ENCODE measurements at places on chromosomes 1 and 21.

DNA sequence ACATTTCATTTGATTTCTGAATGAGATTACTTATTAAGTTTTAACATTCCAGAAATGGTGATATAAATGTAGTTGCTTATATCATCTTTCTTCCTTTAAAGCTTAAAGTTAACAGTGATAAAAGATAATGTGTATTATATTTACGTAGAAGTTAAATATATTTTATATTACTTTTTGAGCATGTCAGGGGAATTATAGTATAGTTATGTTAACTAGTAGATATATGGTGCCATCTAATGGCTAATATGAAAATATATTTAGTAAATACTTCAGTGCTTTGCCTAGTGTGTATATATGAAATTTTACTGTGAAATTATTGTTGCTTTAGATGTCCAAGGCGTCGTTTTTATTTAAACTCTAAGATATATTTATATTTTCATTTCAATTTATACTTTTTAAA, 51.5 kb downstream of the SYT14 start:
- DNase-seq, result no peak
- H3K4me1 ChIP-seq, result peaks cover 30% of the 10 kb centered on the region
- H3K36me3 ChIP-seq, result no peaks in the 10 kb centered on the region
- H3K27ac ChIP-seq, result no peak overlapping the region
- H3K27me3 ChIP-seq, result no peaks in the 10 kb centered on the region

DNA sequence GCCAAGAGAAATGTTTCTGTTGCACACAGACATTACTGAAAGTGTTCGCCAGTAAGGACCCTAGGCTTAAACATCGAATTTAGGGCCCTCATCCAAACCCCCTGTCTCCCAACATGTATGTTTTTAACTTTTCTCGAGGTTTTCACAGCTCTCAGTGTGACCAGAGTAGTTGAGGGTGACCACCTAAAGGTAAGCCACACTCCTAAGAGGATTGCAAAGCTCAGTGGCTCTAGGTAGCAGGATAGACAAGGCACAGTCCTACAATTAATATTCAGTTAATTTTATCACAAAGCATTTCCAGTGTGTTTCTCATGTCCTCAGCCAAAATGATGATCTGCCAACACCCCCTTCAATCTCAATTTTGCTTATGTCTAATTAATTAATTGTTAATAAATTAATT, 695 bp upstream of the ALG14 start:
- no peaks in the 10 kb centered on the region for H3K27me3 ChIP-seq
- DNase-seq, result no peak
- H3K4me1 ChIP-seq, result peaks cover 7% of the 10 kb centered on the region
- H3K36me3 ChIP-seq, result no peaks in the 10 kb centered on the region
- H3K27ac ChIP-seq, result no peak overlapping the region

DNA sequence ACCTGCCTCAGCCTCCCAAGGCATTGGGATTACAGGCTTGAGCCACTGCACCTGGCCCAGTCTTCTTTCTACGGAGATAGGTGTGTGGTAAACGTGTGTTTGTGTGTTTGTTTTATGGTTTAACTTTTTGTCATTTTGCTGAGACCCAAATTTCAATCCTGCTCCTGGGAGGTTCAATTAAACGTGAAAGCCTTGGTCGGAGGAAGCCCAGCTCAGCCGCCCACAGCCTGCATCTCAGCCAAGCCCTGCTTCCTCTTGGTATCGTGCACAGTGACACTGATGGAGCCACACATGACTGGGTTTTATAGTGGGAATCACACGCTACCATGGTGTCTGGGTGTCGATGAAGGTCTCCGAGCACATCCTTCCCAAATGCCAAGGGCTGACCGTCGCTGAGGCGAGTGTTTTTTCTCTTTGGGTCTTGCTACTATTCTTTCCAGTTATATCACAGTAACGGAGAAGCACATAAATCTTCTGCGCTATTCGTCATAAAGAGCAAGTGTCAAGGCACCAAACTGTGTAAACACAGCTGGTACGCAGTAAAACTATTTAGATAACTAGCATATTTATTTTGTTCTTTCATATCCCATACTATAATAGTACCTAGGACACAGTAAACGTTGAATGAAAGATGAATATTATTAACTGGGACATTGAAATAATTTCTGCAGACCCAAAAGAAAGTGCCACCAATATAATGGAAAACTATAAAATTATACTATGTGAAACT, 39.3 kb downstream of the HLCS start:
- H3K36me3 ChIP-seq, result no peaks in the 10 kb centered on the region
- no peak for DNase-seq
- H3K27me3 ChIP-seq, result no peaks in the 10 kb centered on the region

- no peaks in the 10 kb centered on the region for H3K4me1 ChIP-seq
- no peaks in the 10 kb centered on the region for H3K27me3 ChIP-seq
- no peak overlapping the region for H3K27ac ChIP-seq
- DNase-seq, result no peak
Measured at GRCh38 chr1:199646761-199647160, 380.7 kb upstream of the NR5A2 start.

- H3K27me3 ChIP-seq, result no peaks in the 10 kb centered on the region
- H3K27ac ChIP-seq, result no peak overlapping the region
- peaks cover 16% of the 10 kb centered on the region for H3K4me1 ChIP-seq
- H3K36me3 ChIP-seq, result peaks cover 20% of the 10 kb centered on the region
- no peak overlapping the region for H3K4me3 ChIP-seq
Measured at GRCh38 chr1:92831368-92831761, 475 bp upstream of the RPL5 start.

DNA sequence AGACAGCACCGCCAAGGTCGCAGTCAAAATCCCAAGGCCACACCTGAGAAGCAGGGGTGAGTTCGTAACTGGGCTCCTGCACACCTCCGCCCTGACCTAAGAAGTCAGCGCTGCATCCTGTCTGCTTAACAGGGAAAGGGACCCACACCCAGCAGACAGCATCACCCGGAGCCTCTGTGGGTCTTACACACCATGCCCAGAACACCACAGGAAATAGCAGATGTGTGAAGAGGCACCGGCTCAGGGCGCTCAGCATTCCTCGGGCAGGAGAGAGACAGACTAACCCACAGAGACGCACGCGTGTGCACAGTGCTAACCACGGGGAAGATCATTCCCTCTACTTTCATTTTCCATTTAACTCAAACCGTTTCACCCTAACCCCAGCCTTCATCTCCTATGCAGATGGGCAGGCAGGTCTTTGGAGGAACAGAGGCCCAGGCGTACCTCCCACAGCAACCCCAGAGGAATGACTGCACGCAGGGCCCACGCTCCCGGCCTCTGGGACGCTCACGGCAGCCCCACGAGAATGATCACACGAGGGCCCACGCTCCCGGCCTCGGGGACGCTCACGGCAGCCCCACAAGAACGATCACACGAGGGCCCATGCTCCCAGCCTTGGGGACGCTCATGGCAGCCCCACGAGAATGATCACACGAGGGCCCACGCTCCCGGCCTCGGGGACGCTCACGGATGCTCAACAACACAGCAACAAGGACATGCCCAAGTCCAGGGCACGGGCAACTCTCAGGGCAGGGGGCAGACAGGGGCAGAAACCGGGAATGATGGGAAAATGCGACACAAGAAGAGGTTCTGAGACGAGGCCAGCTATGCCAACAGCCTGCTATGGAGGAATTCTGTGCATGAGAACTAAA, 20.9 kb downstream of the POFUT2 start:
- no peak for DNase-seq
- H3K36me3 ChIP-seq, result peaks cover 55% of the 10 kb centered on the region
- no peak overlapping the region for H3K4me3 ChIP-seq
- H3K27me3 ChIP-seq, result no peaks in the 10 kb centered on the region

- no peaks in the 10 kb centered on the region for H3K36me3 ChIP-seq
- no peaks in the 10 kb centered on the region for H3K4me1 ChIP-seq
- no peak for DNase-seq
- no peak overlapping the region for H3K4me3 ChIP-seq
Measured at GRCh38 chr1:245666412-245666811, 511.6 kb downstream of the KIF26B start.

- no peak for DNase-seq
- H3K27ac ChIP-seq, result peak overlapping the region; percentile 45
- no peak overlapping the region for H3K4me3 ChIP-seq
- H3K27me3 ChIP-seq, result no peaks in the 10 kb centered on the region
- no peaks in the 10 kb centered on the region for H3K36me3 ChIP-seq
Measured at GRCh38 chr1:235050911-235051360, 77.7 kb downstream of the TOMM20 start.

DNA sequence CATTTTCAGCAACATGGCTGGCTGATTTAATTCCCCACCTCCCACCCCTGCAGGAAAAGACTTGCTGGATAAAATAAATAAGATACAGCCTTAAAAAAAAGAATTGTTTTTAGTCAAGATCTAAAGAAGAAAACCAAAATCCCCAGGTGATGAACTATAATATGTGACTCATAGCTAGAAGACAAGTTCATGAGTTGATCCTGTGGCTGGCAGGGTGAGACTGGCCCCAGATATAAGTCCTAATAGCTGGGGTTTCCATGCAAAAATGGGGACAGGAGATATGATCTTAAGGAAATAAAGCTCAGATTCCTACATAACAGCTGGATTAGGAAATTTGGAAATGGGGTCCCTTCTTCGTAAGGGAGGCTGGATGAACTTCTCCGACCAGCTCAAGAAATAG, 21.9 kb upstream of the RGSL1 start:
- DNase-seq, result no peak
- no peaks in the 10 kb centered on the region for H3K36me3 ChIP-seq
- no peaks in the 10 kb centered on the region for H3K4me1 ChIP-seq
- no peak overlapping the region for H3K27ac ChIP-seq
- no peak overlapping the region for H3K4me3 ChIP-seq

- H3K36me3 ChIP-seq, result no peaks in the 10 kb centered on the region
- no peaks in the 10 kb centered on the region for H3K27me3 ChIP-seq
- H3K4me3 ChIP-seq, result no peak overlapping the region
Measured at GRCh38 chr1:40027647-40028046, 12.9 kb upstream of the CAP1 start.

DNA sequence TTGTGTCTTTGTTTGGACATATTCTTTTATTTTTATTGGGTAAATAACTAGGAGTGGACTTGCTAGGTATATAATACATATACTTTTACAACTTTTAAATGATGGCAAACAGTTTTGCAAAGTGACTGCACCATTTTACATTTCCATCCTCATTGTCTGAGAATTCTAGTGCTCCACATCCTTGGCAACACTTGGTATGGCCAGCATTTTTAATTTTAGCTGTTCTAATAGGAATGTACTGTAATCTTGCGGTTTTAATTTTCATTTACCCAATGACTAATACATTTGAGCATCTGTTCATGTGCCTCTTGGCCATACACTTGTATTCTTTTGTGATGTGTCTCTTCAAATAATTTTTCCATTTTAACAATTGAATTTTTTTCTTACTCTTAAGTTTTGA, 37.0 kb upstream of the ATP6V1G3 start:
- no peak overlapping the region for H3K4me3 ChIP-seq
- H3K36me3 ChIP-seq, result no peaks in the 10 kb centered on the region
- no peak overlapping the region for H3K27ac ChIP-seq
- H3K27me3 ChIP-seq, result no peaks in the 10 kb centered on the region
- no peak for DNase-seq
- H3K4me1 ChIP-seq, result no peaks in the 10 kb centered on the region

GRCh38 chr1:228341814-228342626, 64.6 kb downstream of the TRIM11 start:
- no peak overlapping the region for H3K27ac ChIP-seq
- no peaks in the 10 kb centered on the region for H3K36me3 ChIP-seq
- DNase-seq, result peak; percentile 1
- no peak overlapping the region for H3K4me3 ChIP-seq
- no peaks in the 10 kb centered on the region for H3K4me1 ChIP-seq

DNA sequence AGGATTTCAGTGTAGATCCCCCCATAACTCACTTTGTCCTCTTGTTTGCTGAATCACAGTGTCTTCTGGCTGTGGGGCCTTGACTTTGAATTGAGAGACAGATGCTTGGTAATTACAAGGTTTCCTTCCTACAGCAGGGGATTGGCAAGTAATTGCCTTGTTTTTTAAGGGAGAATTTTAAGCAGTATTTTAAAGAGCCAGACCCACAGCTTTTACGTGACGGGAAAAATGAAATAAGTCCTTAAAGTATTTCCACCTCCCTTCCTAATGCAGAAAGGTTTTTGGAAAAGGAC, 41.0 kb downstream of the PGBD5 start:
- DNase-seq, result no peak
- peaks cover 22% of the 10 kb centered on the region for H3K4me1 ChIP-seq
- H3K4me3 ChIP-seq, result no peak overlapping the region
- H3K27me3 ChIP-seq, result no peaks in the 10 kb centered on the region
- H3K27ac ChIP-seq, result no peak overlapping the region

DNA sequence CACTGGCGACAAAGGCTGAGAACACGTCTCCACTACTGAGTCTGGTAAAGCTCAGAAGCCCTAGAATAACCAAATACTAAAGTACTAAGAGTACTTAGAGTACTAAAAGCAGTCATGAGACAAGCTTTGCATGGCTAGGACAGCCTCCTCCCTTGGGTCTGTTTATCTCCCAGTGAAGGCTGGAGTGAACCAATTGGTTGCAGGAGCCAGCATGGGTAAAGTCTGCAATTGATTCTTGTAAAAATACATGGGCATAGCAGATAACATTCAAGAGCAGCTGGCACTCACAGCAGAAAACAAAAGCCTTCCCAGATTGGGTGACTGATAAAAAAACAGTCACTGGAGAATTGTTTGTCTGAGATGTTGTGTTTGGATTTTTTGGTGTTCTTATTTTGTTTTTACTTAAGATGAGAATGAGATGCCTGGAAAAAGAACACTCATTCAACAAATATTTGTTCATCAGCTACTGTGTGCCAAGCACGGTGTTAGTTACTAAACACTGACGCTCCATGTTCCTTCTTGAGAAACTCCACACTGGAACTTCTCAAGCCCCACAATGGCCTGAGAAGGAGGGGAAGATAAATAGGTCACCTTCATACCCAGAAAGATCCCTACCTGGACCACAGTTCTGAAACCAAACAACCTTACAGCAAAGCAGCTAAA, 3.7 kb downstream of the IRF6 start:
- DNase-seq, result peak; percentile 28
- no peaks in the 10 kb centered on the region for H3K27me3 ChIP-seq
- no peak overlapping the region for H3K4me3 ChIP-seq
- peaks cover 31% of the 10 kb centered on the region for H3K4me1 ChIP-seq
- peak overlapping the region; percentile 70 for H3K27ac ChIP-seq
- H3K36me3 ChIP-seq, result no peaks in the 10 kb centered on the region

DNA sequence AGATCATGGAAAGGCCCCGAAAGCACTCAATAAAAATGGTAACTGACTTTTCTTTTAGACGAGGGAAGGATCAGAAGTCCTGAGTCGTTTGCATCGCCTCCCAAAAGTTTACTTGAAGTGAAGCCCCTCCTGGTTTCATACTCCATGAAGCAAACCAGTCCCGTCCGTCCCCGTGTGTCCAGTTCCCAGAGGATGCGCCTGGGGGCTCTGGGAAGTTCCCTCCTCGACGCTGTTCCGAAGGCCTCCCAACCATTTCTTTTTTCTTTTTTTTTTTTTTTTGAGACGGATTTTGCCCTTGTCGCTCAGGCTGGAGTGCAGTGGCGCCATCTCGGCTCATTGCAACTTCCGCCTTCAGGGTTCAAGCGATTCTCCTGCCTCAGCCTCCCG, 661 bp upstream of the OSCP1 start:
- DNase-seq, result no peak
- peak overlapping the region; percentile 96 for H3K27ac ChIP-seq
- H3K36me3 ChIP-seq, result peaks cover 8% of the 10 kb centered on the region
- peak overlapping the region; percentile 51 for H3K4me3 ChIP-seq

- no peaks in the 10 kb centered on the region for H3K27me3 ChIP-seq
- no peak for DNase-seq
- no peak overlapping the region for H3K4me3 ChIP-seq
- no peak overlapping the region for H3K27ac ChIP-seq
- peaks cover 11% of the 10 kb centered on the region for H3K4me1 ChIP-seq
Measured at GRCh38 chr1:236685205-236685916, 938 bp upstream of the ACTN2 start.
